CD4-positive, alpha-beta T cell treated with Interleukin-4 for 4 hours (primary cell): ENCODE measurements at places on chromosomes 2 and 18.
A peak's percentile ranks its signal among the peaks of the same experiment; 100 is the strongest.

- no peak for DNase-seq
These were observed 364.7 kb downstream of the XIRP2 start for GRCh38 chr2:167253025-167253424.

- DNase-seq = peak; percentile 3
These were observed 201.9 kb downstream of the CLIP4 start for GRCh38 chr2:29317077-29317517.

DNA sequence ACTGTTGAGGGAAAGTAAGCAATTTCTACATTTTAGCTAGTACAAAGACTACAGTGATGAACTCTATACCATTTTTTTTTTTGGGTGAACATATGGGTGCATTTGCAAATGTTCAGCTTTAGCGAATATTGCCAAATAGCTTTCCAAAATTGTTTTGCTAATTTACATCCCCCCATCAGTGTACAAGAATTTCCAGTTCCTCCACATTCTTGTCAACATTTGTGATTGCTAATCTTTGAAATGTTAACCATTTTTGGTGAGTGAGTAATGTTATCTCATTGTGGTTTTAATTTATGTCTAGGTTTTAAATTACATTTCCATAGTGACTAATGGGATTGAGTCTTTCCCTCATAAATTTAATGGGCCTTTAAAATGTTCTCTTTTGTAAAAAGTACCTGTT is 16.4 kb upstream of the CNRIP1 start:
- DNase-seq = no peak

GRCh38 chr2:81061016-81061415 is 756.5 kb upstream of the LRRTM1 start:
- DNase-seq = no peak

- no peak for DNase-seq
These were observed 127.0 kb downstream of the EML6 start for GRCh38 chr2:54850171-54851122.

GRCh38 chr2:201661366-201661765 is 18.1 kb upstream of the TMEM237 start:
- DNase-seq = no peak

DNA sequence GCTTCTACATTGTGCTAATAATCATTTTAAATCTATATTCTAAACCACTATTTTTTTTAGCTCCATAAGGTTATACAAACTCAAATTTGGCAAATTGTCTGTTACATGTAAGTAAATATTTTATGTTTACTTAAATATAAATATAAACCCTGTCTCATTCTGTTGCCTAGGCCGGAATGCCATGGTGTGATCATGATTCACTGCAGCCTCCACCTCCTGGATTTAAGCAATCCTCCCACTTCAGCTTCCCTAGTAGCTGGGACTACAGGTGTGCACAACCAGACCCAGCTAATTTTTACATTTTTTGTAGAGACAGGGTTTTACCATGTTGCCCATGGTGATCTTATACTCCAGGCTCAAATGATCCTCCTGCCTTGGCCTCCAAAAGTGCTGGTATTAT is 124.7 kb downstream of the MEIS1 start:
- DNase-seq = no peak

- no peak for DNase-seq
These were observed 62.5 kb downstream of the GNAL start for GRCh38 chr18:11751341-11752115.

DNA sequence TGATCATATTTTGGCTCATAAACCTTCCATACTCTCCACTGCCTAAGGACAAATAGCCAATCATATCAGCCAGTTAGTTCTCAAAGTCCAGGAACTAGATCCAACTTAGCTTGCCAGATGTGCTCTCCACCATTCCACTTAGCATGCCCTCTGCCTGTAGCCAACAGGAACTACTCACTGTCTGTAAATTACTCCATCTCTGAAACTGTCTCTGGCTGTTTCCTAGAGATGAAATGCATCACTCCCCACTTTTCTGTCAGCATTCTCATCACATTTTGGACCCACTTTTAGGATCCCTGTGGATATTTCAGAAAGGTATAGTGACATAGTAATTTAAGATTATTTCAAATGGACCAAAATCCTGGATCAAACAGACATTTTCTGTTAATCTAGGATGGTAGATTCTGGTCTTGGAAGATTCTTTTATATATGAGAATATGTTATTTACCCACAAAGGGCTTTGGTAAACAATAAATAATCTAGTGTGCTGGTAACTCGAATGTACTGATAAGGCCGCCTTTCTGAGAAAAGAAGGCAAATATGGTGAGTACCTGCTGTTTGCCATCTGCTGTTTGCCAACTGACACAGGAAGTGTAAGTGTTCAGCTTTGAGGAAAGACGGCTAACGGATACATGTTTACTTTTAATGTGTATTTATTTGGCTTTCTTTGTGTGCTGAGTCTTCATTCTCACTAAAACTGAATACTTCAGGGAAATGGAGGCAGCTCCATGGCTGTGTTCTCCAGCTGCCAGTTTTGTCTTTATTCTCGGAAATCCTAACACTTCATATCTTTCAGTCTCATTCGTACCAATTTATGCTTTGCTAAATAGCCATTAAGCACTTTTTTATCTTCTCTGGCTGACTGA is 79.5 kb downstream of the EVA1A start:
- DNase-seq = no peak

- DNase-seq = no peak
These were observed 42.4 kb downstream of the ACVR1 start for GRCh38 chr2:157833721-157834120.

DNA sequence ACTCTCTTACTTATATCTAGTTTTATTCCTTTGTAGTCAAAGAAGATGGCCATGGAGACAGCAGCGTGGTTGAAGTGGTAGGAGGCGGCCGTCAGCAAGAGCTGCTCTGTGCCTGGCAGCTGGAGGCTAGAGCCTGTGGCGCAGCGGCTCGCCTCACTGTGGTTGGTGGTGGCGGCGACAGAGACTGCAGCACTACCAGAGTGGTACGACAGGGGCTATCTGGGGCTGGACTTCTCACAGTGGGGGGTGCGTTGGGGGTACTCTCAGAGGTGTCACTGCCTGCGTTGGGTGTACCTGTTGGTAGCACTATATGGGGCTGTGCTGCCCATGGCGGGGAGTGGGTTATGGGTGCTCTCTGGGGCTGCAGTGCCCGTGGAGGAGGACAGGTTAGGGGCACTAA is 8.5 kb upstream of the ANKRD62 start:
- no peak for DNase-seq

DNA sequence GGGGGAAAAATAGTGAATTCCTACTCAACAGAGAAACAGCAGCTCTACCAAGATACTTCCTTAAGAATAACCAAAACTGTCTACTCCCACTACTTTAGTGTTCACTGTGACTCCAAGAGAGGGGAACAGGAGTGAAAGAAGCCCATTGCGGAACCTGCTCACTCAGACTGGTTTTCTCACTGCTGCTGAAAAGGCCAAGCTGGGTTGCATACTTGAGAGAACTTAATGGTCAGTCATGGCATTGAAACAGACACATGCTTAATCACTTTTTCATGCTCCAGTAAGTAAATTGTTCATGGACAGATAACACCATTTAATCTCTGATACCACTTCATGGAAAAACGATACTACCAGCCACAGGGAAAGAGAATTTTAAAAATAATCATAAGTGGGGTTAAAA is 35.7 kb upstream of the SLC8A1 start:
- DNase-seq = no peak

DNA sequence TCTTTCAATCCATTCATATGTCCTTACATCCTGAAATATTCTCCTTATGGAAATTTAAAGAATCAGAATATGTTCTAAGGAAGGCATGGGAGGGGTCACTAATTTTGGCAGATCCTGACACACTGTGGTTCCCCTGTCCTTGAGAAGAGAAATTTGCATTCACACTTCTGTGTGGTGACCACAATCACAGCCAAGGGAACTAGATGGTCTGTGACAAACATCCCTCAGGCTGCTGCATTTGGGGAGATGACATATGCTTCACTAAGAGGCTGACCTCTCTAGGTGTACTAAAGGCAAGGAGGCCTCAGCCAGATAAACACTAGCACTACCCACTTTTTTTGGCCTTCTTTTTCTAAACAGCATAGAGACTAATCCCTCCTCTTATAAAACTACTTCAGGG is 129.6 kb downstream of the MREG start:
- DNase-seq = no peak
